Right cardiac atrium (tissue), 5 donors: ENCODE measurements at places on chromosomes 1 and 21. TPM values are rescaled to one million over a fixed set of nuclear protein-coding genes. Genes with fewer than 3 reads are reported as not detected.
A peak's percentile ranks its signal among the peaks of the same experiment; 100 is the strongest.

- no peak for DNase-seq
Observed at GRCh38 chr1:216944864-216945510, 221.8 kb upstream of the ESRRG start.

DNA sequence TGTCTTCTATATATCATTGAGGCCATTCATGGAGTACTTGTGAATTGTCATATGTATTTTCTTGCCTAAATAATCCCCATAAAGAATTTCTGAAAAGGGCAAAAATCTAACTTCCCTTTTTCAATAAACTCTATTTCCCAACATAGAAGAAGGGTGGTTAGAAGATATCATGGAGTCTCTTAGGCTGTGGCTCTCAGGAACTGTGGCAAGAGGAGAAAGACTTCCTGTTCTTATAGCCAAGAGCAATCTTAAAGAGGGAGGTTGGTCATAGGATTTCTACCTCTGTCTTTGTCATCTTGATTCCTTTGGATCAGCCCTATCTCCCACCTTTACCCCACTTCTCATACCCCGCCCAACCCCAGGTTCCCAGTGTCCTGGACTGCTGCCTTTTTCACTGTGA lies 175.8 kb downstream of the TYW3 start:
- no peak for DNase-seq

GRCh38 chr1:212366901-212367300 lies 47.8 kb downstream of the PACC1 start:
- no peak for DNase-seq

- no peak for DNase-seq
Observed at GRCh38 chr1:197302775-197303174, 34.7 kb downstream of the CRB1 start.

- DNase-seq, result no peak
Observed at GRCh38 chr1:233561708-233562426, 52.0 kb upstream of the KCNK1 start.

DNA sequence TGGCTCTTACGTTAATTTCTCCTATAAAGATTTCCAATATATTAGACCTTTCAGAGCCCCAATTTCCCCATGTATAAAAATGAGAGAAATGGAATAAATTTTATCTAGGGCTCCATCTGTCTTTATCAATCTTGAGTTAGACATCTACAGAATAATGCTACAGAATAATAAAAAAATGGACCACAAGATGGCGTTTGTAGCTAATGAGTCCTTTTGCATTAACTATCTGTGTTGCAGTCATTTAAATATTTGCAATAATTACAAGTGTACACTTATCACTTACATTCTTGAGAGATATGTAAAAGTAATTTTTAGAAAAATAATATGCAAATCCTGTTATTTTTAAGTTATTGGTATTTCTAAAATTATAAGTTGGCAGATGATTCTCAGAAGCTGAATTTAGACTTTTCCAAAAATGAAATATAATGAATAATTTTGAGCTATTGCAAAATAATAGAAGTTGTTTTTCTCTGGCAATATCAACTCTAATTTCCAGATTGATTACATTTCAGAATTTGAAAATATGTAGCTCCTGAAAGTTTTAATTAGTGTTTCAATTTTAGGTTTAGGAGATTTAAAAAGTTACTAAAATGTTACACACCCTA lies 87.7 kb downstream of the SNX7 start:
- DNase-seq, result no peak

GRCh38 chr1:205430696-205431305 lies 8.9 kb upstream of the LEMD1 start:
- DNase-seq, result peak; percentile 60

DNA sequence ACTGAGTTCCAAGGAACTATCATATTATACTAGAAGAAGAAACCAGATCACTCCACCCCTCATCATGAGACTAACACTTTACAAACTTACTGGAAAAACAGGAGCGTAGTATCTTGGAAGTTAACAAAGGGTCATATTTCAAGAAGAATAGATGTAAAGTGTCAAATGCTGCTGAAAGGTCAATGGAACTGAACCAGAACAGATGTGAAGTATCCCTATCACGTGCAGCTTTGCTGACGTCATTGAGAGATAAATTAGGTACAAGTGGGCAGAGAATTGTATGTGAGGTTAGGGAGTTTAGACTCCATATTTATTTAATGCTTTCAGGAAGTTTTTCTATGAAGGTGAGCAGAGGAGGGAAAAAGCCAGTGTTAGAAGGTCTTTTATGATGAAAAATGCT lies 483.0 kb downstream of the NCAM2 start:
- no peak for DNase-seq

- no peak for DNase-seq
Observed at GRCh38 chr1:118371612-118372011, 186.6 kb upstream of the SPAG17 start.

DNA sequence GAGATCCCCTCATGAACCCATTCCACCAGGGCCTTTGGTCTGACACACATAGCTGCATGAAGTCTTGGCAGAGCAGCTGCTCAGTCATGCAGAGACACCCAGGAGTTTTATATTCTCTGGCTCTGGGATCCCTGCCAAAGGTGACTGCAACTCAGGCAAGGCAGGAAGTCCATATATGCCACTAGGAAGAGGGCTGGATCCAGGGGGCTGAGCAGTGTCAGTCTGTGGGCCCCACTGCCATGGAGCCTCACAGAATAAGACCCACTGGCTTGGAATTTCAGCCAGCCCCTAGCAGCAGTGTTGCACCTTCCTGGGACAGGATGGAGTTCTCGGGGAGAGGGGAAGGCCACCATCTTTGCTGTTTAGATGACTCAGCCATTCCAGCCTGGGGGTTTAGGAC lies 199.7 kb downstream of the TBX15 start:
- DNase-seq, result no peak

GRCh38 chr1:236140705-236141446 lies 1.5 kb upstream of the GPR137B start:
- no peak for DNase-seq

DNA sequence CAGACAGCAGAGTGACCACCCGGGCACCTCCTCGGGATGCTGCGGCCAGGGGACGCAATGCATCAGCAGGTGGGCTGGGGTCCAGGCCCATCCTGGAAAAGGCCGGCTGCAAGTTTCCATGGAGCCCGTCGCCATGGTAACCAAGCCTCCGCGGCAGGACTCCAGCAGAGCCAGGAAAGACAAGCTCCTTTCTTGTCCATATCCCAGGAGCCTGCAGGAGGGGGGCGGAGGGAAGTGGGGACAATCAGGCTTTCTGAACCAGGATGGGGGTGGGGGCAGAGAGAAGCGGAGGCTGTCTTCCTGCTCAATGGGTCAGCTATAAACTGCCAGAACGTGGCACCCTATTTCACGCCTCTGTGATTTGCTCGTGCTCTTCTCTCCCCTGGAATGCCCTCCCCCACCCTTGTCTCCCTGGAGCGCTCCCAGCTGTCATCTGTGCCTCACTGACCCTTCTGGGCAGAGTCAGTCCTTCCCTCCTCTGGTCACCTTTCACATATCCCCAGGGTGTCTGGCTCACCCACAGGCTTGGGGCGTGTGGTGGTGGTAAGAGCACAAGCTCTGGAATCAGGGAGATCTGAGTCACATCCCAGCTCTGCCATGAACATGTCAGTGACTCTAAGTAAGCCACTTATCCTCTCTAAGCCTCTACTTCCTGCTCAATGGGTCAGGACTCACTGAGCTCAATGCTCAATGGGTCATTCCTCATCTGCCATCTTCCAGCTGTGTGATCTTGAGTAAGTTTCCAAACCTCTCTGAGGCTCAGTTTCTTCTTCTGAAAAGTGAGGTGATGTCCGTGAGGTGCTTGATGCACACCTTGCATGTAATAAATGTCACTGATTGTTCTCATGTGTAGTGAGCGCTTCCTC lies 58.9 kb upstream of the LAPTM5 start:
- DNase-seq, result peak; percentile 80

DNA sequence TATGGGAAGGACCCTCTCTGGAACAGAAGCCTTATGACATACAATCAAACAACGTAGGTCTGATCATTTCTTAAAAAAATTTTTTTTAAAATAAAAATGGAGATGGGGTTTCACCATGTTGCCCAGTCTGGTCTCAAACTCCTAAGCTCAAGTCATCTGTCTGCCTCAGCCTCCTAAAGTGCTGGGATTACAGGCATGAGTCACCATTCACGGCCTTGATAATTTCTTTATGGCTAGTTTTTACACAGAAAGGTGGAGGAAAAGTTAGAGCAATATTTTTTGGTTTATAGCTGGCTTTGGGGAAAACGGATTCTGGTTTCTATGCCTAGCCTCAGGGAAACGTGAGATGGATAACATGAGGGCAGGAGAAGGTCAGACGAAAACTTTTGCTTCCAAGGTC lies 70.0 kb upstream of the B3GALT5 start:
- no peak for DNase-seq

- DNase-seq, result peak; percentile 89
Observed at GRCh38 chr1:47189844-47190508, at the start of gene PDZK1IP1. Gene PDZK1IP1 (minus strand): TSS chr1:47190036. CDS start chr1:47189932, 104 bp downstream.

DNA sequence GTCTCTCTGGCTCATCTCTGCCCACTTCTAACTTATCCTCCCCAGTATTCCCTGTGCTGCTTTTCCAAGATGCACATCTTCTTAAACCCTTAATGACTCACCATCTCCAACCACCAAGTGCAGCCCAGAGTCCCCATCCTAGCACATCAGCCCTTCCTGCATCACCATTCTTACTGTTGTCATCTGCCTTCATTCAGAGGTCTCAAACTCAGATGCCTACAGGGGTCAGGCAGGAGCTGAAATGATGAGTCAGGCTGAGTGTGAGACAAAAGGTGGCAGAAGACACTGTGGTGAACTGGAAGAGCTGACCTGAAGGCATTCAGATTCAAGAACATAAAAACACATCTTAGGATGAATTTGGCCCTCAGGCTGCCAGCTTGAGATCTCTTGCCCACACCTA lies 34.6 kb downstream of the OLFML2B start:
- no peak for DNase-seq

DNA sequence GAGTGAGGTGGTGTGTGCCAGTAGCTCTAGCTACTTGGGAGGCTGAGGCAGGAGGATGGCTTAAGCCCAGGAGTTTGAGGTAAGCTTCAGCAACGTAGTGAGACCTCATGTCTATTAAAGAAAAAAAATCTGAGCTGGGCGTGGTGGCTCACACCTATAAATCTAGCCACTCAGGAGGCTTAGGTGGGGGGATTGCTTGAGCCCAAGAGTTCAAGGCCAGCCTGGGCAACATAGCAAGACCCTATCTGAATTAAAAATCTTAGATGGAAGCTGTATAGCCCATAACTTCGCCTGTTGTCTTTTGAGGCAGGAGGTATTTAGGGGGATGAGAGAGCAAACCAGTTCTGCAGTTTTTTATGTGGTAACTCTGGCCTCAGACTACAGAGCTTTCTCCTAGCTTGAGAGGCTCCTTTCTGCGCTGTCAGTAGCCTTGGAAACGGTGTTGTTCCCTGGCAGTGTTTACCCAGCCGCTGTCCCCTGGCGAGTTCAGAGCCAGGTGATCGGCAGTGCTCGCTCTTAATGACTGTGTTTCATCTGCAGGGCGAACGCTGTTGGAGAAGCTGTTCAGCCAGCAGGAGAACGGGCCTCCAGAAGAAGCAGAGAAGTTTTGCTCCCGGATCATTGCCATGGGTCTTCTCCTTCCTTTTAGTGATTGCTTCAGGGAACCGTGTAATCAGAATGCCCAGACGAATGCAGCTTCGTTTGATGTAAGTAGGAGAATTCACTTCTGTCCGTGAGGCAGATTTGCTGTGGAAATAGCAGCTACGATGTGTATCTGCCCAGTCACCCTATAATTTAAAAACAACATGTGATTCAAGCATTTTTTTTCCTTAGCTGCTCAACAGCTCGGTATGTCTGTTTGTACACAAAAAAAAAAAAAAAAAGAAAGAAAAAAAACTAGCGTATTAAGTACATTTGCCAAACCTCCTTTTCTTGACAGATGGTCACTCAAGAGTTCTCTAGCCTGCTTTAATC lies 31.2 kb downstream of the FMN2 start:
- DNase-seq, result no peak

DNA sequence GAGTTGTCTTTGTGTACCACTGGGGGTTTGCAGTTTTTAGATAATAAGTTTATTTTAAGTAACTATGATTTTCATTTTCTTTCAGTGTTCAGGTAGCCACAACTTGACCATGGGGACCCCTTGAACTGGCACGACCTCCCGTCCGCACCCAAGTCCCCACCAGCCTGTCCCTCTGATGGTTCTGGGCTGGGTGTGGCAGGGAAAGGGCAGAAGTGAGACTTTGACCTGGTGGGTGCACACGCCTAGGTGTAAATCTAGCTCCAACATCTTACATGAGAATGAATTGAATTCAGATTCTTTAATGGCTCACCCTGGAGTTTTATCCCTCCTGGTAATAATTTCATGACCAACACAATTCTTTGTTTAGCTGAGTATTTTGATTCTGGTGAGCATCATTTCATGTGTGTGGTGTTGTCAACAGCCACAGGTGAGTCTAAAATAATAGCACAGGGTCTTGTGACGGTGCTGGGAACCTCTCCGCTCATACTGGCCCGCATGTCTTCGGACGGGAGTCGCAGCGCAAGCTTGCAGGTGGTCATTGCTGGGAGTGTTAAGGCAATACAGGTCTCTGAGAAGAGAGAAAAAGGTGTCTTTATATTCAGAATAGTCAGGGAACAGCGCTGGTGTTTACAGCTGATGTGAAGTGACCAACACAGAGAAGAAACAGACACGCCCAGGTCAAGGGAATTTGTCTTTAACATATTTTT lies 50.8 kb upstream of the POFUT2 start:
- DNase-seq, result peak; percentile 16

The AKT3 gene
- total RNA-seq, result 47.9 TPM

The DENND2C gene
- total RNA-seq, result 3.7 TPM

The RBBP5 gene
- total RNA-seq, result 13.1 TPM

The CEP350 gene
- 35.1 TPM for total RNA-seq

The FNBP1L gene
- total RNA-seq, result 21.6 TPM

The MECR gene
- total RNA-seq, result 21.0 TPM
